Left ventricle myocardium superior (tissue), 1 donor: ENCODE measurements at places on chromosomes 12 and 14. TPM values are rescaled to one million over a fixed set of nuclear protein-coding genes. Genes with fewer than 3 reads are reported as not detected.

- no peak for DNase-seq
Observed at GRCh38 chr14:101470266-101470665, 91.0 kb upstream of the DIO3 start.

- no peak for DNase-seq
Observed at GRCh38 chr12:39915249-39915648, 190.6 kb downstream of the SLC2A13 start.

- no peak for DNase-seq
Observed at GRCh38 chr12:13128291-13128965, 25.0 kb upstream of the GSG1 start.

- no peak for DNase-seq
Observed at GRCh38 chr12:66365718-66366490, 63.6 kb downstream of the HELB start.

- DNase-seq: no peak
Observed at GRCh38 chr12:94049718-94050117, 98.7 kb upstream of the PLXNC1 start.

DNA sequence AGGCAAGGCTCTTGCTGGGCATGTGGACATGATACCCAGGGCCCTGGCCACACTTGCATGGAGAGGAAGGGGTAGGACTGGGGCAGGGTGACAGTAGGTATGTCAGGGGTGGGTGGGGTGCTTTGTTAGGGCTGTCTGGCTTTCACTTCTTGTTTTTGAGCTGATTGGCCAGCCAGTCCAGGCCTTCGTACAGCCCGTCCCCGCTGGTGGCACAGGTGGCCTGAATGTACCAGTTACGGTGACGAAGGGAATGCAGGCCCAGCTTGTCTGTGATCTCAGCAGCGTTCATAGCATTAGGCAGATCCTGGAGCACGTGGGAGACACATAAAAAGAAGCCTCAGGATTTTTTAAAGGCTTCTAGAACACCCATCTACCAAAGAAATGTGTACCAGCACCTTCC is 13.5 kb upstream of the FKBP11 start:
- DNase-seq: no peak

DNA sequence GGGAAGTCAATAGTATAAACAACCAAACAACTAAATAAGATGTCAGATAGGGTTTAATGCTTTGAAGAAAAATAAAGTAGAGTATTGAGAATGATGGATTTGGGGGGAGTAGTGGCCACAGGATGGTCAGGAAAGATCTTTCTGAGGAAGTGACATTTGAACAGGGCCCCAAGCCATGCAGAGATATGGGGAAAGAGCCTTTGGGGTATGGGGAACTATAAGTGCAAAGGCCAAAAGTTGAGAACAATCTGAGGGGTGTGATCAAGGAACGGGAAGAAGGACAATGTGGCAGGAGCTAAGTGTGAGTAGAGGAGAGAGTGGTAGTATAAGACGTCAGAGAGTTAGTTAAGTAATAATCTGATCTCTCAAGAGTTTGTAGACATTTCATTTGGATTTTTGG is 1.3 kb downstream of the MRPS35 start:
- no peak for DNase-seq

GRCh38 chr14:33259764-33260163 is 321.1 kb downstream of the NPAS3 start:
- DNase-seq: no peak

DNA sequence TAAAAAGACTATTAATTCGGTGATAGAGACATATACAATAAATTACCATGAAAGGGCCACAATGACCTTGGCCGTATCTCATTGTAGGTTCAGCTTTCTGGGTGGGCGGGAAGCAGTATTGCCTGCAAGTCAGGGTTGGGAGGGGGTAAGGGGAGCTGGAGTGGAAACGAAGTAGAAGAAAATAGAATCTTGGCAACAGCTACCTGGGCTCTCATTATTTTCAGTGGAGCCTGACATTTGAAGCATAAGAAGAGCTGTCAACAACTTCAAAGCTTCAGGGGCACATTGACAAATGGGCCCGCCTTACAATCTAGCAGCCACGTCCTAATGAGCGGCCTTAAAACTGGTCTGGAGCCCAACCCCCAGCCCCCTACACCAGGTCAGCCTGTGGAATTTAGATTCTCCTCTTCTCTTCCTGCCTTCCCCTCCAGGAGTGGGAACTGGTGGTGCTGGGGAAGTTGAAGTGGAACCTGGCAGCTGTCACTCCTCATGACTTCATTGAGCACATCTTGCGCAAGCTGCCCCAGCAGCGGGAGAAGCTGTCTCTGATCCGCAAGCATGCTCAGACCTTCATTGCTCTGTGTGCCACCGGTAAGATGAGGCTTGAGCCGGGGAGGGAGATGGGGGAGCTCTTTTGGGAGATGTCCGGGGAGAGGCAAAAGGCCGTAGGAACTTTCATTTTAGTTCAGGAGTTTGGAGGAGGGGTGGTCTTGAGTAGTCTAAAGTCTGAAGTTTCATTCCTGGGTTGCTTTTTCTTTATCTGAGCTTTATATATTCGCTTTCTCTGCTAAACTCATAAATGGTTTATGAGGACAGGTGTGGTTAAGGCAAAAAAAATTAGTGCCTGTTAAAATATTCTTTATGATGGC is 5.0 kb downstream of the CCND2 start:
- peak; percentile 81 for DNase-seq

- DNase-seq: no peak
Observed at GRCh38 chr12:90062799-90063198, 354.2 kb upstream of the ATP2B1 start.

- DNase-seq: no peak
Observed at GRCh38 chr14:24875203-24875838, 174.6 kb downstream of the STXBP6 start.

DNA sequence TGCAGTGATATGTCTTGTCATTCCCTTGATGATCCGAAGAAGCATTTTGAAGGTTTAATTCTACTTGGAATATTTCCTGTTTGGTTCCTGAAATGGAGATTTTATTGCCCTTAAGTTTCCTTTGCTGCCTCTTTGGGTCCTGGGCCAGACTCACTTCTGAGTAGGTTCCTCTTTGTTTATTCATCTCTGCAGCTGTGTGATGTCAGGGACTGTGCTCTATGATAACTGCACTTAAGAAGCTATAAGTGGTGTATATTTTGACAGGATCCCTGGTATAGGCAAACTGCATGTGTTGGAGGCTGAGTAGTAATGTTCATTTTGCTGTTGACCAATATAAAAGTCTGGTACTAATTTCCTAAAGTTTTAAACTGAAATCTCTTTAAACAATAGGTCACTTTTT is at the start of gene KLRC4:
Gene KLRC4, minus strand, starts transcription at position 366 of the 400 bp plus-strand sequence. Its CDS starts 182 bp downstream, at position 184.
- no peak for DNase-seq

DNA sequence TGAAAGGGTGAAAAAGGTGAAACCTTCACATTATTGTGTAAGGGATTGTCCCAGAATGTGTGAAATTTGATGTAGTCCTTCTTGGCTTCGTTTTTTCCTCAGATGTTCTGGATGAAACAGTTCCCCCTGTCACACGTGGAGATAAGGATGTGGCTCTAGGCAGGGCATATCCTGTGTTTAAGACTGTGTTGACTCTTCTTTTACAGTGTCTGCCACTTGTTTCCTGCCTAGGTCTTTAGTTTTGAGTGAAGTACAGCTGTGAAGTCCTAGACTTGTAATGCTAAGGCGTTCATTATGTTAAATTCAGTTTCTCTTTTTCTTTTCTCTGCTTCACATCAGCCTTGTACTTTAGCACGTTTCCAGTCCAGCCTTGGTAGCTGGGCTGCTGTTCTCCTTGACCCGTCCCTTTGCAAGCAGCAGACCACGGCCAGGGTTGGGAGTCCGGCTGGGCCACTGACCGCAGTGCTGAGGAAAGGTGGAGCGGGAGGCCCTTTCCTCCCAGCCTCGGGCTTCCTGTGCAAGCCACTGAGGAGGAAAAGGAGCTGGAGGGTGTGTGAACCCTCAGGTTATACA is 59.1 kb downstream of the RASSF3 start:
- DNase-seq: peak; percentile 50

GRCh38 chr12:109697877-109698468 is 15.7 kb upstream of the FAM222A start:
- DNase-seq: no peak

DNA sequence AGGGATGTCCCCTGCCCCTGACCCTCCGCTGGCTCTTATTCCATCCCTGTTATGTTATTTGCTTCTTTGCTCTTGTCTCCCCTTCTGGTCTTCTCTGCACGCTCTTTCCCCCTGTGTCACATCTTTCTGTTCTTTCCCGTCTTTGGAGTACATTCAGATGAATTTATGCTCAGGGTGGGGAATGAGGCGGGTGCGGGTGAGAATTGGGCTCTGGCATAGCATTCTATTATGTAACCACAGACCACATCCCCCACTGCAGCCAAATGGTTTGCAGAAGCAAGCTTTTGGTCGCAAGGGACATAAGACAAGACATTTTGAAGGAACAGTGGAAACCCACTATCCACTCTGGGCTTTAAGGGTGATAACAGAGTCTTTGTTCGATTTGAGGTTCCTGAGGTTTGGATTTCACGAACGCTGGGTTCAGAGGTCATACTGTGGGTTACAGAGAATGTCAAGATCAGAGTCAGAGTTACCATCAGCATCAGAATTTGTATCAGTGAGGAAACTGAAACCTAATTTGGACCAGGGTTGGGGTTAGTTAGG is 3.8 kb downstream of the ENDOU start:
- no peak for DNase-seq

DNA sequence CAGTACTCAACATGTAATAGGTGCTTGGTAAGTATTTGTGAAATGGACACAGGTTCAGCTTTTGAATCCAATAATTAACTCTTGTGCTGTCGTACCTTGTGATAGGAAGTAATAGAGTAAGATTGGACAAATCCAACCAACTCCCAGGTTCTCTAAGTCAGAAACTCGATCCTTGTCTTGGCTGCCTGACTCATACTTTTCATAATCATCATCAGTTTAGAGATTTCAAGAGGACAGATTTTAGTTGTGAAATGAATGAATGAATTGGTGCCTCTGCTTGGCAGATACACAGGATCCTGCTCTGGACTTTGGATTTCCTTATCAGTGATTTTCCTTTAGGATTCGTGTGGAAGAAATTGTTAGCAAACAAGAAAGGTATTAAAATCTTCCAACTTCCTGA is 1145.2 kb downstream of the AACS start:
- DNase-seq: no peak

- DNase-seq: no peak
Observed at GRCh38 chr12:107384645-107385044, 291.3 kb upstream of the CRY1 start.

DNA sequence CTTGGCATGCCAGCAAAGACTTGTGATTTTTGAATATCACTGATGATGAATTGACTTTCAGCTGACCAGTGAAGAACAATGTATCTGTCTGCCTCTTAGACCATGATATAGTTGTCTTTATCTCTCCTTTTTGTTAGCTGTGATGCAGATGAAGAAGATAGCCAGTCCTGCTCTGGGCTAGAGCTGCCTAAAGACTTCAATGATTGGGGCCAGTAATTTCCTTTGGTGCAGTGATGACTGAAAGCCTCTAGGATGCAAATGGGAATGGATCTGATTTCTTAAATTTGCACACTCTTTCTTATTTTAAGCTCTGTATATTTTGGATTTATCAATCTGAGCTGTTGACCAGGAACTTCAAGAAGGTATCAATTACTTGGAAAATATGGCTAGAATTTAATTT is at the start of gene TAS2R9:
Gene TAS2R9, minus strand, starts transcription at position 101 of the 400 bp plus-strand sequence. Its CDS starts 93 bp downstream, at position 8.
- DNase-seq: no peak

DNA sequence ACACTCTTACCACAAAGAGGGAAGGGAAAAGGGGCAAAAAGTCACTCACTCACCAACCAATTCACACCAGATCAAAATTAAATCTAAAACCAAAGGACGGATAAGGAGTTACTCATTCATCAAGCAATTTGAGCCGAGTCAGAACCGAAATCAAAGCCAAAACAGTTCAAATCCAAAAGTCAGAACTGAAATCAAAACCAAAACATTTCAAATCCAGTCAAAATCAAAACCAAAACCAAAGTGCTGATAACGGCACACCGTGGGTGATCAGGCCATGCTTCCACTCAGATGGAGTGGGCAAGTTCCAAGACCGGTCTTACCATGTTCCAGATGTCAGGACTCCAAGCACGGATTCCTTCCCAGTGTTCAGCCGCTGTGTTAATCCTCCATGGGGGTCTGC is 139.5 kb downstream of the SLC38A6 start:
- DNase-seq: no peak

GRCh38 chr12:118633071-118633470 is 256.7 kb downstream of the SUDS3 start:
- no peak for DNase-seq

The PIWIL1 gene
- total RNA-seq: not detected

The C12orf54 gene
- not detected for total RNA-seq

The IL22 gene
- total RNA-seq: not detected

The KRT6A gene
- total RNA-seq: 0.27 TPM

The FAM90A1 gene
- not detected for total RNA-seq

The RAD9B gene
- total RNA-seq: 0.62 TPM

The PPP1R1A gene
- 298 TPM for total RNA-seq
